NCI-H524 (cell line): ENCODE measurements at places on chromosomes 7 and 10.

- no peak for DNase-seq
Measured at GRCh38 chr10:120314442-120314841, 142.6 kb upstream of the PLPP4 start.

- DNase-seq: no peak
Measured at GRCh38 chr10:11504566-11505285, 106.7 kb downstream of the USP6NL start.

DNA sequence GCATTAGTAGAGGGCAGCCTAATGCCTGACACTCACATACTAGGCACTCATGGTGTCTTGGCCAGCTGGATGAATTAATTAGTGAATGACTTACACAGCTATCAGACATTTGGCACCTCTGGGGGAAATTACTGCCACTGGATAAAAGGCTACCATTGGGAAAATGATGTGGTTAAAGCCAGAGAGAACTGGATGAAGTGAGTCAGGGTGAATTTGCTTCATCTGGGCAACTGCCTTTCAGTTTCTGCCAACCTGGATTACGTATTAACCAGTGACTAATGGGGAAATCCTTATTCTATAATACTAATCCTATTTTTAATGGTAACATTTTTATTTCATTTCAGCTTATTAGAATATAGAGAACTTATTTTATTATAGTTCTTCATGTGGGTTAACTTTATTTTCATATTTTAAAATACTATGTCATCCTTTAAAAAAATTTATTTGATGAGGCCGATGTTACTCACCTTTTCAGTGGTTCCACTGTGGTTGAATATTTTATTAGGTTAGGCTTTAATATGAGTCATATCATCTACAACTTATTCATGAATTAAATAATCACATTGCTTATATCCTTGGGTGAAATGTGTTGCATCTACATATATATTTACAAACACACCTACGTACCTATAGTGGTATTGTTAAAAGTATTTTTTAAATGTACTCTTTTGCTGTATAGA lies 85.6 kb upstream of the CAPZA2 start:
- DNase-seq: no peak

GRCh38 chr7:4849390-4849789 lies 12.4 kb downstream of the PAPOLB start:
- DNase-seq: peak; percentile 35

GRCh38 chr7:150335108-150335773 lies 6.2 kb downstream of the RARRES2 start:
- DNase-seq: no peak
